Myocyte (in vitro differentiated cells): ENCODE measurements at places on chromosomes 16 and 17. TPM values are rescaled to one million over a fixed set of nuclear protein-coding genes. Genes with fewer than 3 reads are reported as not detected.

- no peak for DNase-seq
Observed at GRCh38 chr17:753418-753817, 1.4 kb upstream of the GEMIN4 start.

DNA sequence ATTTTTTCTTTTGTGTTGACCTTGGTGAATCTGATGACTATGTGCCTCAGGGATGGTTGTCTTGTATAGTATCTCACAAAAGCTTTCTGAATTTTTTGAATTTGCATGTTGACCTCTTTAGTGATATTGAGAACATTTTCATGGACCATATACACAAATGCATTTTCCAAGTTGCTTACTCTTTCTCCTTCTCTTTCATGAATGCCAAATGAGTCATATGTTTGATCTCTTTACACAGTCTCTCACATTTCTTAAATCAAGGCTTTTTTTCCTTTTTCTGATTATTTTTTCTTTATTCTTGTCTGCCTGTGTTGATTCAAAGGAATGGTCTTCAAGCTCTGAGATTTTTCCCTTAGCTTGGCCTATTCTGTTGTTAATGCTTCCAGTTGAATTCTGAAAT is 46.6 kb upstream of the KCNJ16 start:
- DNase-seq = no peak

DNA sequence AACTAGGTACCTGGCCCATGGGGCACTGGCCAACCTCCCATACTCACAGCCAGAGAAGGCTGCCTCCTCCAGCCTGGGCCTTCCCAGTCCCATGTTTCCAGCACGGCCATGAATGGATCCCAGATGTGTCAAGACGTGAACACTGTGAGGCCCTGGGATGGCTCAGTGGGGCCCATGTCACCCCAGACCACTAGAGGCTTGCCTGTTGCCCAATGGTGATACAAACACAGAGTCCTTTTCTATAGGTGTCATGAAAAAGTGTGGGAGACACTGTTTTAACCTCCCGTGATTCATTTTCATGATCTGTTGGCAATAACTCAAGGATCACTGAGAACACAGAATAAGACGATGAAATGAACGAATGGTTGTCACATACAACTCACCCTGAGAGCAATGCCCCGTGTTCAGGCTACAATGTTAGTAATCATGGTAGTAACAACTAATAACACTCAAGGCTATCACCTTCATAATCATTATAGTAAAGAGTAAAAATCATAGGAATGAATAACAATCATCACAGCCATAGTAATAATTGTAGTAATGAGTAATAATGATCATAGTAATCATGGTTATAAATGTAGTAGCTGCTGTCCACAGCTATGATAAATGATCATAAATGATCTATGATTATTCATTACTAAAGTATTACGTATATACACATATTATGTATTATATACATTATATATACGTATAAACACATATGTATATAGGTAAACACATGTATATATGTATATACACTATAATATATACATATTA is 64.0 kb downstream of the DYNLRB2 start:
- DNase-seq = no peak

DNA sequence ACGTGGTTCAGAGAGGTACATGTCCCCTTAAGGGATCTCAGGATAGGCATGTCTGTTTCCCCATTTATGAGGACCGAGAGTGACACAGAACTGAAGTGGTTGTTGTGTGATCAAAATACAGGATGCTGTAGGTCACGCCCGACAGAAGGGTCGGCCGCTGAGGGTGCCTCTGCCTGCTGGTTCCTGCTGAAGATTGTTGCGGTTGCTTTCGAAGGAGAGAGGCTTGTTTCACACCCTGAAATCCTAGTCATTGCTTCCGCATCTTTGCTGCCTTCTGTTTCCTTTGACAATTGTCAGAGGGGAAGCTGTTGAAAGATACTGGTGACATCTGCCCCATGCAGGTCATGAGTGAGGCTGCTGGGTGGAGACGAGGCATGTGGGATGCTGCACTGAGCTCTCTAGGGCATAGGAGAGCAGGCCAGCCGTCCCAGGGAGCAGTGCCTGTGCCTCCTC is 3.8 kb upstream of the NAT9 start:
- no peak for DNase-seq

- peak; percentile 83 for DNase-seq
Observed at GRCh38 chr16:56911771-56912571, 20.0 kb upstream of the HERPUD1 start.

Gene AANAT
- not detected in 2 replicates for total RNA-seq

GRCh38 chr16:50534556-50534955 is 13.6 kb upstream of the NKD1 start:
- no peak for DNase-seq

GRCh38 chr17:63834431-63835166 is 7.1 kb upstream of the FTSJ3 start:
- peak; percentile 86 for DNase-seq

DNA sequence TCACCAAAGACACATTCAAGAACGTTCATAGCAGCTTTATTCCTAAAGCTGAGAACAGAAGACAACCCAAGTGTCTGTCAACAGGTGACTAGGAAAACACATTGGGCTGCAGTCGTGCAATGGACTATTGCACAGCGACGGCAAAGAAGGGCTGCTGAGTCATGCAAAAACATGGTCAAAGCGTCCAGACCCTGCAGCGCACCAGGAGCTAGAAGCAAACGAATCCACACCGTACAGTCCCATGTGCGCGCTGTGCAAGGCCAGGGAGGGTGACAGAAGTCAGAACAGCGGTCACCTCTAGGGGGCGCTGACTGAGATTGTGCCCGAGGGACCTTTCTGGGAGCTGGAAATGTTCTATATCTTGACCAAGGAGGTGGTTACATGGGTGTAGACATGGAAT is 266.4 kb downstream of the MAF start:
- no peak for DNase-seq

- DNase-seq = no peak
Observed at GRCh38 chr16:67112591-67113399, 3.1 kb downstream of the PHAF1 start.

Gene KAT8
- total RNA-seq = 46.7 and 53.5 TPM in 2 replicates

DNA sequence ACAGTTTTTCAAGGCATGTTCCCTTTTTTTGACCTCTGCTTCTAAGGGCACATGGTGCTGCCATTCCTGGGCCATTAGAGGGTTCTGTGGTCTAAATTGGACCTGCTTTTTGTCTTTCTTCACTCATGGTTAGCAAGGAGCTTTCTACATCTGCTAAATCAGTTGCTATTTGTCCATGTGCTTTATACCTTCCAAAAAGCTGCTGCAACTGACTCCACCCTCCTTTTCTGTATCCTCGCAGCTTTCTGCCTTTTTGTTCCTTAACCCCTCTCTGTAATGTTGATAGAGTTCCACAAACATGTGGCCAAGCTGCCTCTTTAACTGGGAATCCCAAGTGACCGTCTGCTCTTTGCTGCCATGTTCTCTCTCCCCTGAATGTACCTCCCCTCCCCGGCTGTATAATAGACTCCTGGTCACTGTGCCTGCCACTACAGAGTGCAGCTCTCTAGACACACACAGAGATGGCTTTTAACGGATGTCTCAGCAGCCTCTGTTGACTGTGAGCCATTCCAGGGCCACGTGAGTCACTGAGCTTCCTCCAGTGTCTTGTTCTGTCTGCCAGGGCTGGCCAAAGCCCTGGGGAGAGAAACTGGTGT is 57.4 kb upstream of the TEKT3 start:
- DNase-seq = peak; percentile 81

Gene SYCE1L
- total RNA-seq = 0.45 and 1.2 TPM in 2 replicates

DNA sequence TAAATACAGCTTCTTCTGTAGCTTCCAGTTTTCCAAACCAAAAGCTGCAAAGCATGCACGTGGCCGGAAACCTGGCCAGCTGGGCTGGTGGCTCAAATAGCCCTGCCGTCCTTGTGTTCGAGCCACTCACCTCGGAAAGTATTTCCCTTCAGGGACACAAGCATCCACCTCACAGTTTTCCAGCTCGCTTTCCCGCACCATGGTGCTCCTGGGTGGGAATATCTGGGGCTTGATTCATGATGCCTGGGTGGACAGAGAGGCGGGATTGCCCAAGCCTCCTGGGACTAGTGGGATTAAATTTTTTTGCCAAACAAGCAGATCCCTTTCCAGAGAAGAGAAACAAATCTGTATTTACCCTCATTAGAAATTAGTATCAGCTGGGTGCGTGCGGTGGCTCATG is 7.1 kb upstream of the MVD start:
- no peak for DNase-seq

DNA sequence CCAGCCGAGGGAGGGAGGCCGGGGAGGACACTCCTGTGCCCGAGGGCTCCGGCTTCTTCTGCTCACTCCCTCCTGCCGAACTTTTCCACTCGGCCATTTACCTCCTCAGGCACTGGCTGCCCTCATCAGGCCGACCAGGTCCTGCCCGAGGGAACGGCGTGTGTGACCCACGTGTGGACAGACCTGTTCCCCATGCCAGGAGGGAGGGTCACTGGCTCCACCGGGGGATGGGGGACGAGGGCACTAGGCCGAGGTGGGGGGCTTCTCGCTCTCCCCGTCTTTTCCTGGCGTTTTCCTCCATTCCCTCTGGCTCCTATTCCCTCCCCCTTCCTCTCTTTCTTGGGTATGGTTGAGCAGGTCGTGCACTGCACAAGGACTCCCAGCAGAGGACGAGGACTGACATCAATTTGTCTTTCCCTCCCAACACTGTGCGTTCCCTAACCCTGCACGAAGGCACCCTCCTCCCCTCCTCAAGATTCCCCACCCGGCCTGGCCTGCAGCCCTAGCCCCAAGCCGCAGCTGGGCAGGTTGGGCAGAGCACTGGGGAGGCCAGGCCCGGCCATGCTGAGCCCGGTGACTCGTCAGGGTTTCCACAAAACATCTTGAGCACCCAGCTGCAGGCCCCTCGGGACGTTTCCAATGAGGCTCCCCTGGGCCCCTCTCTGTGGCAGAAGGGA is 3.2 kb upstream of the IL17C start:
- DNase-seq = no peak

Gene ABCA8
- 0.11 TPM in 1 of 2 replicates, not detected in the other for total RNA-seq

Gene CTF1
- total RNA-seq = 4.2 and 5.6 TPM in 2 replicates

- DNase-seq = no peak
Observed at GRCh38 chr17:42586514-42587230, 9.1 kb upstream of the PSMC3IP start.

- DNase-seq = peak; percentile 89
Observed at GRCh38 chr17:58189436-58190146, 2.9 kb upstream of the EPX start.

GRCh38 chr16:15942931-15943690 is 6.3 kb upstream of the ABCC1 start:
- no peak for DNase-seq
